CD4-positive, alpha-beta T cell (primary cell): ENCODE measurements at places on chromosomes 7 and 10. TPM values are rescaled to one million over a fixed set of nuclear protein-coding genes. Genes with fewer than 3 reads are reported as not detected.

DNA sequence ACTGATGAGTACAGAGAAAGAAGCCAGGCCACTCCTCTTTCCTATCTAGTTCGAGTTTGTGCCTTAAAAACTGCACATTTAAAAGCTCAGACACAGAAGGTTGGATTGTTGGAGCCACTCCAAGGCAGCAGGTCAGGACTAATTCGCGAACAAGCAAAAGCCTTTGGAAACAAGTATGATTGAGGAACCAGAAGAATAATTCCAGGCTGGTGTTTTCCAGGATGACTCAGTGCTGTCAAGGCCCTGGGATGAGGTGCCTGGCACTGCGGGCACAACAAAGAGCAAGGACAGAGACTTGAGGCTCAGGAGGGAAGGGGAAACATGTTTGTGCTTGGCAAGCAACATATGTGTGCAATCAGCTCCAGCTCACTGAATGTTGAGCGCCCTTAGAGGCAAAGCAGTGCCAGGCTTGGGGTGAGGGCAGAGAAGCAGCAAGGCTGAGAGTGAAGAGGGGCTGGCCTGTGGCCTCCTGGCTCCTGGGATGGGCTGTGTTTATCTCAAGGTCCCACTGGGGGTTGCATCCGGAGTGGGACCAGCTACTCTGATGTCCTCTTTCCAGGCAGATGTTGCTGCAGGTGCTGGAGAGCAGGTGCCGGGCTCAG, 44.1 kb downstream of the VSTM4 start:
- DNase-seq, result no peak

Gene OGDHL
- not detected for total RNA-seq

Gene IFIT5
- 25.2 TPM for total RNA-seq

Gene SLIT1
- total RNA-seq, result 0.39 TPM
